ENCODE measurements at places on chromosomes 6 and 20.

- DNase-seq: no peak
These were observed 1.1 kb upstream of the JPH2 start for GRCh38 chr20:44187772-44188709.

DNA sequence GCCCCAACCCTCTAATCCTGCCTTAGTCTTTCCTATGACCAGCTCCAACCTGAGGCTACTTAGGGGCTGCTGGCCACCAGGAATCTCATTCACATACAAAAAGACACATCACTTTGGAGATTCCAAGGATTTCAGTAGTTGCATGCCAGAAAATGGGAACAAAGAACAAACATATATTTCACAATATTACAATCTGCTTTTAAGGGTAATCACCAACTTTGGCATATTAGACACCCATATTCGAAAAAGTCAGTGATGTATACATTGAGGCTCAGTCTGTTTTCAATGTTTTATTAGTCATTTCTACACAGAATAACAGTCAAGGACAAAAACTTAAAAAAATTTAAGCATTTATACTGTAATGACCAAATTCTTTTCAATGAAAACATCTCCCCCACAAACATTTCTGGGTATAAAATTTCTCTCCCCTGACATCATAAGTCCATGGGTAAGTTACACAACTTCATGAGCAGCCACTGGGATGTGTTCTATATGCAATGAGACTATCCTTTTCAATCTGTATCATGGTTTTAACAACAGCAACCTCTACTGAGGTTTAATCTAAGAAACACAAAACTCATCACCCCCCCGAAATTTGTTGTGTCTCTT lies 103.5 kb downstream of the MAP7 start:
- DNase-seq: no peak

DNA sequence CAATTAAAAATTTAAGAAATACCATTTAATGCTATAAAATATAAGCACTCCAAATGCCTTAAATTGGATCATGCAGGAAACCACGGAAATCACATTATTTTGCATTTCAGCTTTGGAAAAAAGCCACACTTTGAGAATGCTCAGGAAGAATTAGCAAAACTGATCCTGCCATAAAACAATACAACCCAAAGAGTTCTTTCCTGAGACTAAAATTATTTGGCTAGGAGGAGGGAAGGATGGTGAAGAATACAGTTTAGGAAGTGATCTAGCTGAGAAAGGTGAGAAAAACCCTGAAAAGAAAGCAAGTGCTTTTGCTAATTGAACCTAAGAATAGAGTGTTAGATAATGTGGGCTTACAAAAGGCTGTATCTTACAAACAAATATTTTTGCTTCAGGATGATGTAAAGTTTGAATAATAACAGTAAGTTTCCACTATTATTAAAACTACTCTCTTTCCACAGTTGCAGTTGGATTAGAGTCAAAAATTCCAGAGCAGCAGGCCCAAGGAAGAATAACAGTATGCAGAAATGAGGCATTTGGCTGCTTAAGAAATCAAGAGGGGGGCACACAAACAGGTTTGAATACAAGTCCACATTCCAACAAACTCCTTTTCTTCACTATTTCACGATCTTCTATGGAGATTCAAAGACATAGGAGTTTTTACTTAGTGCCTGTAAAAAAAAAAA lies 565.4 kb downstream of the RFPL4B start:
- DNase-seq: no peak

DNA sequence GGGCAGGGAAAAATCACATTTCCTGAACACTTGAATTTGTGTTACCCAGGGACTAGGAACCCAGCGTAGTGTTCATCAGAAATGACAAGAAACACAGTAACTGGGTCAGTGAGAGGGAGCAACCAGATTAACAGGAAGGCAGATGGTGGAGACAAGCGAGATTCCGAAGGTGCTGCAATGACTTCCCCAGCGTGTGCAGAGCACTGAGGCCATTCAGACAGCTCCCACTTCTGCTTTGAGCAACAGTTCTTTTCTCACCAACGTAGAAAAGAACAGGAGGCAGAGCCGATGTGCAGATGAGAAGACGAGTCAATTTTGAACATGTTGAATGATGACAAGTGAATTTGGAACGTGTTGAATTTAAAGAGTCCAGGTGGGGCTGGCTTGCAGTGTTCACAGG lies 63.1 kb upstream of the IFNGR1 start:
- DNase-seq: peak; percentile 63

DNA sequence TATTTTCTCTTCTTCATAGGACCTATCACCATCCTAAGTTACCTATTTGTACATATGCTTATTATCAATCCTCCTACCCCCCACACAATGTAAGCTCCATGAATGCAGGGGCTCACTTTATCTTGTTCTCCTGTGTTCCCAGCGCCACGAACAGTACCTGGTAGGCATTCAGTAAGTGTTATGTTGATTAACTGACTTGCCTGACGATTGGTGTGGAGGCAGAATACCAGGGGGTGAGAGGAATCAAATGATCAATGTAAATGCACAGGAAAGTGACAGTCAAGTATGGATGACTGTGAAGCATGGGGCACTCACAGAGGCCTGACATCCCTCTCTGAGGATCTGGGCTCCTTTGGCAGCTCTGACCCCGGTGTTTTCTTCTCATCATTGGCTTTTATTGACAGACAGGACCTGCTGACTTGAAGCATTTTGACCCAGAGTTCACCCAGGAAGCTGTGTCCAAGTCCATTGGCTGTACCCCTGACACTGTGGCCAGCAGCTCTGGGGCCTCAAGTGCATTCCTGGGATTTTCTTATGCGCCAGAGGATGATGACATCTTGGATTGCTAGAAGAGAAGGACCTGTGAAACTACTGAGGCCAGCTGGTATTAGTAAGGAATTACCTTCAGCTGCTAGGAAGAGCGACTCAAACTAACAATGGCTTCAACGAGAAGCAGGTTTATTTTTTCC lies 6.1 kb upstream of the IFT52 start:
- DNase-seq: no peak

- no peak for DNase-seq
These were observed 33.5 kb upstream of the CD93 start for GRCh38 chr20:23119456-23120216.

GRCh38 chr20:47704746-47705496 lies 80.4 kb downstream of the SULF2 start:
- DNase-seq: no peak

GRCh38 chr20:23217023-23217422 lies 130.9 kb upstream of the CD93 start:
- no peak for DNase-seq

- peak; percentile 50 for DNase-seq
These were observed 188.0 kb upstream of the TAB2 start for GRCh38 chr6:149129371-149130077.

DNA sequence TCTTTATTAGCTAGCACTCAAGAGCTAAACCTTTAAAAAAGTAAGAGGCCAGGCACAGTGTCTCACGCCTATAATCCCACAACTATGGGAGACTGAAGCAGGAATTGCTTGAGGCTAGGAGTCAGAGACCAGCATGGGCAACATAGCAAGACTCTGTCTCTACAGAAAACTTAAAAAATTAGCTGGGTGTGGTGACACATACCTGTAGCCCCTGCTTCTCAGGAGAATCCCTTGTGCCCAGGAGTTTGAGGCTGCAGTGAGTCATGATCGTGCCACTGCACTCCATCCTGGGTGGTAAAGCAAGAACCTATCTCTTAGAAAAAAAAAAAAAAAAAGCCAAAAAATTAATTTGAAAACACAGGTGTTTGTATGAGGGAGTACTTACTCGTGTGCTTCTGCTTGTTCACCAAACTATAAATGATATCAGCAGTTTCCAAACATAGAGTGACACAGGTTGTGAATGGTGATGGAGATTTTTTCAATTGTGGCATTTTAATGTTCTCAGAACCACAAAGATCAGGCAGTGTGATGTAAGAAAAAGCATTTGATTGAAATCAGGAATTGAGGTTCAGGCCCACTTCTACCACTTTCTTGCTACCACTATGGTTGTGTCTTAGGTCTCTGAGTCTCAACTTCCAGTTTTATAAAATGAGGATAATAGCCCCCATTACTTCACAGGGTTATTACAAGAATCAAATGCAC lies 104.9 kb downstream of the FOXO3 start:
- DNase-seq: no peak

DNA sequence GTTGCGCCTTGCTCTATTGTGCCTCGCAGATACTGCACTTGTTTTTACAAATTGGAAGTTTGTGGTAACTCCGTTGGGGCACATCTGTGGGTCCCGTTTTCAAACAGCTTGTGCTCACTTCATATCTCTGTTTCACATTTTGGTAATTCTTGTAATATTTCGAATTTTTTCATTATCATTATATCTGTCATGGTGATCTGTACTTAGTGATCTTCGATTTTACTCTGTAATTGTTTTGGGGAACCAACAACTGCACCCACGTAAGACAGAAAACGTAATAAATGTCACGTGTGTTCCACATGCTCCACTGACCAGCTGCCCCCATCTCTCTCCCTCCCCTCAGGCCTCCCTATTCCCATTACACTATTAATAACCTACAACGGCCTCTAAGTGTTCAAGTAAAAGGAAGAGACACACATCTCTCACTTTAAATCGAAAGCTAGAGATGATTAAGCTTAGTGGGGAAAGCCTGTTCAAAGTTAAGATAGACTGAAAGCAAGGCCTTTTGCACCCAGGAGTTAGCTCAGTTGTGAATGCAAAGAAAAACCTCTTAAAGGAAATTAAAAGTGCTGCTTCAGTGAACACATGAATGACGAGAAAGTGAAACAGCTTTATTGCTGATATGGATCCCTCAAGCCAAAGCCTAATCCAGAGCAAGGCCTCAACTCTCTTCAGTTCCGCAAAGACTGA lies 26.9 kb downstream of the TTLL2 start:
- no peak for DNase-seq

DNA sequence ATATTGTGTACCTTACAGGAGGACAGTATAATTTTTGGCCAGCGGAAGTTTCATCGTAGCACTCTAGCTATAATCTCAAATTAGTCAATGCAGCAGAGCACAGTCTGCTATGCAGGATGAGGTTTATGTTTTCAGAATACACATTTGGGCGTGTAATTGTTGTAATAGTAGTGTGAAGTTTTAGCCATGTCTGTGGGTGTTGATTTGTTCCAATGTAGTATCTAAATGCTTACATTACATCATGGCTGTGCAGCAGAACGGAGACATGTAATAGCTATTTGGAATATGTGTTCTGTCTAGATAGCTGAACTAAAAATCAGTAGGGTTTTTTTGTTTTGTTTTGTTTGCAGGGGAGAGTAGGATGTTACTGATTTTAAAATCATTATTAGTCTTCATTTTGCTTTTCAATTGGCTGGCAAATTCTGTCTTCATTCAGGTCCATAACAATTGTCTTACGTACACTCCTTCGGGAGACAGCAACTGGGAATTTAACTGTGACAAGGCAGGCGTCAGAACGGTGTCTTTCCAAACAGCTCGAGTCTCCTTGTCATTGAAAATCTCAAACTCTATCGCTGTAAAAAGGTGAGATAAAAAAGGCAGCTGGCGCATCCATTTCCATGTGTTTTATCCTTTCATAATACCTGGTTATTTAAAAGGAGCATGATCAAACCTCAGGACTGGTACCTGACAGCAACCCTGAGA lies 65.1 kb upstream of the CDH4 start:
- DNase-seq: no peak

DNA sequence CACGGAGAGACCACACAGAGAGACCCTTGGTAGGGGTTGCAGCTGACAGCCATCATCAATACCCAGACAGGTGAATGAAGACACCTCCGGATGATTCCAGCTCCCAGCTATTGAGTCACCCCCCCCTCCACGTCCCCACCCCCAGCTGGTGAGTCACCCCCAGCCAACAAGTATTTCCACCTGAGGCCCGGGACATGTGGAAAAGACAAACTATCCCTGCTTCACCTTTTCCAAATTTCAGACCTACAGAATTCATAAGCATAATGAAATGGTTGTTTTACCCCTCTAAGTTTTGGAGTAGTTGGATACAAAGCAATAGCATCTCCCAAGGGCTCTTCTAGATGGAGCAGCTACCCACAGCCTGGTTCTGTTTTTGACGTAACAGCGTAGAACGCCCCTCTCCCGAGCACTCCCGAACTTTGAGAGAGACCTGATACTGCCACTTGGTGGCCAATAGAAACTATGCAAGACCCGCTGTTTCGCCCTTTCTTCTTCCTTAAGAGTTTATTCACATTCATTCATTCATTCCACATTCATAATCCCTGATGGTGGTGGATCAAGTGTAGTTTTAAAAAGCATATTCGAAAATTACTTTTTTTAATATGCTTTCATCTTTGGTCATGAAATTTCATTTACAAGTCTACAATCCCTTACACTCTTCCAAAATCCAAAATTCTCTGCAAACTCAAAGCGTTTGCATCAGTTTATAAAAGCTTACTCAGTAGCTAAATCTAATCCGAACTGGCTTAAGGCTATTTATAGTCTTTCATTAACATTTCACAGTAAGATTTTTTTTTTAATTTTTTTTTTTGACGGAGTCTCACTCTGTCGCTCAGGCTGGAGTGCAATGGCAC lies 15.1 kb upstream of the PPP1R16B start:
- DNase-seq: peak; percentile 74

DNA sequence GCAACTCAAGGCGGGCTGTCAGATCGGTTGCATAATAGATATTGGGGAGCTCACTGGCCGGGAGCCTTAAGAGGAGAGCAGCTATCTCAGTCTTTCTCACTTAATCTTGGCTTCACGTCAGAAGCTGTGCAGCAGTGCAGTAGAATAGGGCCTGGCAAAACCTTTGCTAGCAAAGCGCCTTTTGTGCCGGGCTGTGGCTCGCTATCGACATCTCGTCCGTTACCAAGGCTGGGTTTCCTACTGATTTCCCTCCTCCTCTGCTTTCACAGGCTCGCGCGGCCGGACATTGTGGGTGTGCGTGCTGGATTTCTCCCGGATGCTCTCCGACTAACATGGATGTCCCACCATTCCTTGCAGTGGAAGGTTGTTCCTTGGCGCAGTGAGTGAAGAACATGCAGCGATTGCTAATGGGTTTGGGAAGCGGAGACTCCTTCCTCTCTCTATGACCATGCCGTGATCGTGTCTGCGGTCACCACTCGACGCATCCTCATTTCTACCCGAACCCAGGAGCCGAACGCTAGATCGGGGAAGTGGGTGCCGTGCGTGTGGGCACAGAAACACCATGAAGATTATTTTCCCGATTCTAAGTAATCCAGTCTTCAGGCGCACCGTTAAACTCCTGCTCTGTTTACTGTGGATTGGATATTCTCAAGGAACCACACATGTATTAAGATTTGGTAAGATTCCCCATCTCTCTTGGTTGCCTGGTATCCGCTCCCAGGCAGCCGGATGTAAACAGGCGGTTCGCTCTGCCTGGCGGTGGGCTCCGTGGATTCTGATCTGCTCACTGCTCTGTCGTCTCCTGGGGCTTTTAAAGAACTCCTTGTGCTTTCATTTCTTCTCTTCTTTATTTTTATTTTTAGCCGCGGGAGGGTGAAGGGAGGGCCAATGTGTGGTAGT lies 5.5 kb downstream of the GRIK2 start:
- no peak for DNase-seq

GRCh38 chr20:44908987-44909871 lies 631 bp upstream of the PABPC1L start:
- no peak for DNase-seq

DNA sequence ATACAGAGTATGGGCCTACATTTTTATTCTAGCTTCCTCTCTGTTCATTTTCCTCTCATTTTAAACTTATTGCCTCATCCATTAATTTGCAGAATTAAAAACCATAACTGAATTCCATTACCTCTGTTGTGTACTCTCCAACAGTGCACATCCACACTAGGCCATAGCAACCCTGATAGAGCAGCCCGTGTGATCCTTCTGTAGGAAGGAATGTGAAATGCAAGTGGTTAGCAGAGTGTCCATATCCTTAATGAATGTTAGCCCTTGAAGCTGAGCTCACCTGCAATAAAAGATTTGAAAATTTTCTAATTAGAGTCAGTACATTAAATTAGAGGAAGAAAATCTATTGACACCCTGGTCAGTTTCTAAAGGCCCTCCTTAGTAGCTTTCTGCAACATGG lies 6.5 kb upstream of the GRIK2 start:
- DNase-seq: no peak

GRCh38 chr6:24744911-24745310 lies 26.0 kb upstream of the C6orf62 start:
- no peak for DNase-seq
